CD4-positive, CD25-positive, alpha-beta regulatory T cell (primary cell): ENCODE measurements at places on chromosomes 2 and 18.

- no peak for DNase-seq
These were observed 678.3 kb upstream of the NRXN1 start for GRCh38 chr2:51710222-51710621.

DNA sequence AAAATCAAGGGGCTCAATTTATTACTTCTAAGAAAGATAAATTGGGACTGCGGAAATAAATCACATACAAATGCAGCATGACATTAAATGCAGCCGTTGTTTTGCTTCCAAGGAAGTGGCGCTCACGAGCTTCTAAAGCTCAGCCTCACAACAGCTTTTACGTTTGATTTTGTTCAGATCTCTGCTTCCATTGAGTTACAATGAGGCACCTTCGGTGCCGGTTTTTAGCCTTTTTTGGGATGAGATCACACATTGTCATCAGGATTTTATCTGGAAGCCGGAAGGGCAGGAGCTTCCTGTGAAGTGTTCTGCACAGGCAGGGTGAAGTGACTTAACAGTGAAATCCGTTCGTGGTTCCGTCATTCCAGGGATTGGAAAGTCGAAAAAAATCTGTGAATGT is 209.8 kb downstream of the DCDC2C start:
- DNase-seq: no peak

DNA sequence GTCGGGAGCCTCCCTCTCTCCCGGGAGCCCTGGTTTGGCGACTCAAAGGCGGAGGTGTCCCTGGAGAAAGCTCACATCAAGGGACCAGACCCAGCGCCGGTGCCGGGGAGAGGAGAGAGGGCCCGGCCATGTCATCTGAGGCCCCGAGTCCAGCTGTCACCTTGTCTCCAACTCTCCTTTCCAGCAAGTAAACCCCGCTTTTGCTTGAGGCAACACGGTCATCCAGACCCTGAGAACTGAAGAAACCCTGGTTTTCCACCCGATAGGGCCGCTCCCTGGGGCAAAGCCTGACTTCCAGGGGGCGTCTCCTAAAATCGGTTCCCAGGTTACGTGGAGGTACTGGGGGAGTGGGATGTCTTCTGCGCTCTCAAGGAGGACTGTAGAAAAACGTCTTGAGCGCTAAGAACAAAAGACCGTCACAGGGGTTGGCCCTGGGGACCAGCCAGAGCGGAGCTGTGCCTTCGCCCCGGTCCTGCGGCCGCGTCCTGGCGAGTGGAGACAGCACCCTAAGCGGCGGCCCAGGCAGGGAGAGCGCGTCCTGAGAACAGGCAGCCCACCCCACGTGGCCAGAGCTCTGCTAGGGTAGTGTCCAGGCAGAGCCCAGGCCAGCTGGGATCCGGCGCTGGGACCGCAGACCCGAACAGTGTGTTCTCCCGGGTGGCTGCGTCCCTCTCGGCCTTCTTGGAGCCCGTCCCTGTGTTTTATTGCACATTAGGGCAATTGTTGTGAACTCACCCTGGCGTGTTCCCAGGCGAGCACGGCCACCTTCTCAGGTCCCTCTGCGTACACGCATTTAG is 55.7 kb downstream of the TMEM18 start:
- no peak for DNase-seq

- no peak for DNase-seq
These were observed 216.9 kb downstream of the NYAP2 start for GRCh38 chr2:225616372-225616771.

GRCh38 chr2:144686518-144687215 is 166.7 kb upstream of the ZEB2 start:
- no peak for DNase-seq
